ENCODE measurements at places on chromosomes 1 and 21.

DNA sequence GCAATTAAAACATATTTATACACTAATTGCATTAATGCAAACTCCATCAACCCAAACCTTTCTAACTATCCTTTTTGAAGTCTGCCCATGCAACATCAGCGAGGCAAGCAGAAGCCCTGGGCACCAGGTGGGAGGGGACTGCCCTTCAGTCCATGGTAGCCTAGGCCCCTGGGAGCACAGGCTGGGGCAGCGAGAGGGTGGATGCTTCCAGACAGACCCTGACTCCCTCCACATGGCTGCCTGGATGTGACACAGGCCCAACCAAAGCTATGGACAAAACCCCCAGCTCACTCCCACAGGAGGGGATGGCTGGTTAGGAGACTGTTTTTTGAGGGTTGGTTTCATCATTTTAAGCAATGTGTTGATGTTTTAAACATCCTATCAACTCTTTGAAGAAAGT is 17.8 kb upstream of the LRRC47 start:
- no peak for DNase-seq

GRCh38 chr1:66925944-66926343 is 1.2 kb downstream of the MIER1 start:
- no peak for DNase-seq

DNA sequence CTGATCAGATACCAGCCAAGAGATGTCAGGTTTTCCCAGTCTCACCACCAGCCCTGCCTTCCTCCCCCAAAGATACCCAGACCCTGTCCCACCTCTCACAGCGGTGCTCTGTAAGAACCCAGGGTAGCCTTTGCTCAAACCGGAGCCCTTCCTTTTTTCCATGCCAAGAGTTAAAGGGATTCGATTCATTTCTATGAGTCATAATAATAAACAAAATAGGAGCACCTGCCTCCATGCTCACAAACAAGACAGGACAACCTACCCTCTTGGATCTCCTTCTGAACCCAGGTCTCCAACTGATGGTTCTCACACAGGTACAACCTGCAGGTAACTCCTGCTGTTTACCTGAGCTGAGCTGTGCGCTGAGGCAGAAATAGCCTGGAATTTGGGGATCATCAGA is 5.9 kb upstream of the ATP1A2 start:
- DNase-seq, result no peak

DNA sequence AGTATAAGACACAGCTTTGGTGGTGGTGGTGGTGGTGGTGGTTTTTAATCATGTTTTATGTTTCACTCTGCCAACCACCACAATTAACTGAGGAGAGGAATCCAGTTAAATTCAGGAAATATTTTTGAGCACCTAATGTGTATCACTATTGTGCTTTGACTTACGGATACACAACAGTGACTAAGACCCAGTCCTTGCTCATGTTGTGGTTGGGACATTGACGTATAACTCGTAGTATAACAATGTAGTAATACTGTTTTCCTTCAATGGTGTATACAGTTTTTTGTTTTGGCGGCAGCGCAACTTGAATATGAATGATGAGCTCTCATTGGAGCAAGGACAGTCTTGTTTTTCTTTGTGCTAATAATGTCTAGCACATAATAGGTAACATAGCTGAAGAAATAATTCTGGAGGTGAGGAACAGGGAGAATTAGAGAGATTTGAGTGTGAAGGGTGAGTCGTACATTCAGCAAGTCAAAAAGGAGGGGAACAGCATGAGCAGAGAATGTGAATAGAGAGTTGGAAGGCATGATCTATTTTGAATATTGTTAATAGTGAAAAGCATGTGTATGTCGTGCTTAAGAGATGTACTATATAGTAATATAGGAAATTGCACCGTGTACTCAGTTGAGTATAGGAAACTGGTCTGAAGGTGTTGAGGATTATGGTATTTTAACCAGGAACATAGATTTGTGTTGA is 5.5 kb downstream of the CACYBP start:
- no peak for DNase-seq

DNA sequence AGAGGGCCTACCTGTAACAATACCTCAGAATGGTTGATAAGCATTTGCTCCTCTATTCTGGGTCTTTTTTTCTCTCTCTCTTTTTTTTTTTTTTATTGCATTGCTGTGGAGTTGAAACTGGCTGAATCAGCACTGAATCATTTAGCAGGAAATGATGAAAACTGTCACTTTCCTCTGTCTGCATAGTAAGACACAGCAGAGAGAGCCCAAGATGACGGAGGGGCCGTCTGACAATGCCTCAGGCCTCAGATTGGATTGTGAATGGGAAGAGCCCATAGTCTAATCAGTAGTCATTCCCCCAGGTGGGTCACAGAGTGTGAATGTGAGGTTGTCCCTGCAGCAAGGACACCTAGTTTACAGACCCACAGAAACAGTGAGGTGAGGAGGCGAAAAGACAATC is 193.2 kb upstream of the PLXNA2 start:
- no peak for DNase-seq

- no peak for DNase-seq
These were observed 128.1 kb downstream of the SIPA1L2 start for GRCh38 chr1:232501854-232502253.

GRCh38 chr1:232377494-232377770 is 252.5 kb downstream of the SIPA1L2 start:
- DNase-seq, result no peak

- DNase-seq, result no peak
These were observed 59.6 kb downstream of the CAMK2N1 start for GRCh38 chr1:20426371-20426770.

DNA sequence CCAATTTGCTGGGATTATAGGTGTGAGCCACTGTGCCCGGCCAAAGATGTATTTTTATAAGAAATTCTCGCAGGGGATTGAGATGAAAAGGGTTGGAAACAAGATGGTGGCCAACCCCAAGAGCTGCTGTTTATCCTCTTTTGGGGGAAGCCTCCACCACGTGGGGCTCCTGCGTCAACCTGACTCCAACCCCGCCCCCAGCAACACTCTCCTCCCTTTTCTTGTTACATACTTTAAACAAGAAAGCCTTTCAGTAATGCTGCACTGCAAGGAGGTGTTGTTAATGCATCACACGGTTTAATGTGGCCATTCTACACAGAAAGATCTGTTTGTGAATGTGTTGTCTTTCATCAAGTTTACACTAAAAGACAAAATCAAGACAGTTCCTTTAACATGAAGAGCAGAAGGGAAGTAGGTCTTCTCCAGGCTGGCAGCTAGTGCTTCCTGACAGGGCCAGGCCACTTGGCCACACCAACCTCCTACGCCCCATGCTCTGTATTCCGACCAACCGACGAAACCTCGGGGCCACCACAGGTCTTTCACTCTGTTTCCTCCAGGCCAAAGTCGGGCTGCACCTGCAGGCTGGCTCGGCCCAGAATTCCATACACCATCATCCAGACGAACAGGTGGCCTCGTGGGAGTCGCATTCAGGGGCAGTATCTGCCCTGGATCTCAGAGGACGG is 25.9 kb downstream of the C2CD2 start:
- no peak for DNase-seq

DNA sequence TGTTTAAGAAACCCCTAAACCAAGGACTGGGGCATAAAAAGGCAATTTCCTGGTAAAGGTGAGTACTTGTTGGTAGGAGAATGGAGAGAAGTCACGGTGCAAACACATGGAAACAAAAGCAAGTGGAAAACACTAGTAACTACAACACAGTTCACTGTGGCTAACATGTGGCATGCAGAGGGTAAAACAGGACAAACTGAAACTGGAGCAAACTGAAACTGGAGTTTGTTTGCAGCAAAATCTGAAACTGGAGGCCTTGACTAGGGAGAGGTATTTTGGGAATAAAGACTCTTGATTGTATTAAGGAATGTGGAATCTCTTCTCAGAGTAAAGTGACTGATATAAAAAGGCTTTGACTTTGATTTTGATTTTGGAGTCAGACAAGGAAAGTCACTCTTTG is 376.3 kb upstream of the PRMT6 start:
- DNase-seq, result no peak

- no peak for DNase-seq
These were observed 90.4 kb upstream of the FMN2 start for GRCh38 chr1:240001177-240001740.

- peak; percentile 73 for DNase-seq
These were observed 631 bp upstream of the KRTAP10-9 start for GRCh38 chr21:44626262-44626661.

- DNase-seq, result no peak
These were observed 49.9 kb downstream of the XCL1 start for GRCh38 chr1:168626326-168626725.

GRCh38 chr1:163090321-163090945 is 21.3 kb downstream of the RGS4 start:
- DNase-seq, result no peak
